ENCODE measurements at places on chromosomes 2 and 18.

GRCh38 chr2:163187995-163188655, 349.6 kb upstream of the KCNH7 start:
- no peak for DNase-seq

DNA sequence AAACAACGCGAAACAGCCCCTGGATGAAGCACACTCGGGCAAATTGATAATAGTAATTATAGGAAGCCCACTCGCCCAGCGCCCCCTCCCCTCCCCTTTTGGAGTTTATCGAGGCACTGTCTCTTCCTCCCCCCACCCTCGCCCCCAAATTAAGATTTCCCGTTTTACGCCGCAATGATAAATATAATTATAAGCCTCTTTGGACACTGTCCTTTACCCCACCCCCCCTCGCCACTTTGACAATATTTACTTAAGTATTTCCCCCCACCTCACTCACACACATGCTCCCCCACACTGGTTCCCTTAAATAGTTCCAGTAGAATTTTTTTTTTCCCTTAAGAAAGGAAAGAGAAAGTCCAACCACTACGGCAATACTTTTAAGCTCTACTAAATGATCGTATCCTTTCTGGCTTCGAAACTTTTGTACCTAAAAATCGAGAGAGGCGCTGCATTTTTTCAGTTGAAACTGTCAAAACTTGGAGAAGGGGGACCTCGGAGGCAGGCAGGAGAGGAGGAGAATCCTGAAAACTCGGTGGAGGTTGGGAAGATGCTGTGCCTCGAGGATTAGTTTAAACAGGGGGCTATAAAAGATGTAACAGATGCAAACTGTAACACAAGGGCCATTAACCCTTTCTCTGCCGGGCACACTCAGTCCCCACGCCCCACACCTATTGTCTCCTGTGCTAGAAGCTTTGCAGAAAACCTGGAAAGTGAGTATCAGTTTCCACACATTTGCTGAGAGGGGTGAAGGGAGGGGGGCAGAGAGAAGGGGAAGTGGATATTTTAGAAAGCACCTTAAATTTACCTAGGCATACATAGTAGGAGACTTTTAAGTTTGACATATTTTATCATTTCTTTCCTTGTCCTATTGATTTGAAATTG, 1.8 kb downstream of the ZEB2 start:
- no peak for DNase-seq

GRCh38 chr18:1103537-1103936, 198.9 kb downstream of the ADCYAP1 start:
- no peak for DNase-seq

GRCh38 chr18:77086656-77087392, 45.8 kb downstream of the MBP start:
- DNase-seq = no peak

- peak; percentile 69 for DNase-seq
These were observed 130.9 kb downstream of the EXOC6B start for GRCh38 chr2:72694715-72695496.

DNA sequence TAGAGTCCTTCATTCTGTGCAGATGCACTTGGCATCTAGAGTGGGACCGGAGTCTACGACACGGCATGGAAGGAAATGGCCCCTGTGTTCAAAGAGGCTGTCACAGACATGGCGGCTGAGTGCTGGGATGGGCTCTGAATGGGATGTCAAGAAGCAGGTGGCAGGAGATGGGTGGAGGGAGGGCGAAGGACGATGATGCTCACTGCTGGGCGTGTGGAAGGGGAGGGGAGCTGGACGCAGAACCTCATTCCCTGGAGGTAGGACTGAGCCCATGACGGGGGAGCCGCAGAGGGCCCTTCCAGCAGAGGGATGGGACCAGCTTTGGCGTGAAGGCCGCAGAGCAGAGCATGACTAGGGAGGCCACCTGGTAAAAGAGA, 18.8 kb upstream of the ALPI start:
- DNase-seq = no peak

GRCh38 chr2:216423071-216423470, 10.8 kb downstream of the SMARCAL1 start:
- no peak for DNase-seq

DNA sequence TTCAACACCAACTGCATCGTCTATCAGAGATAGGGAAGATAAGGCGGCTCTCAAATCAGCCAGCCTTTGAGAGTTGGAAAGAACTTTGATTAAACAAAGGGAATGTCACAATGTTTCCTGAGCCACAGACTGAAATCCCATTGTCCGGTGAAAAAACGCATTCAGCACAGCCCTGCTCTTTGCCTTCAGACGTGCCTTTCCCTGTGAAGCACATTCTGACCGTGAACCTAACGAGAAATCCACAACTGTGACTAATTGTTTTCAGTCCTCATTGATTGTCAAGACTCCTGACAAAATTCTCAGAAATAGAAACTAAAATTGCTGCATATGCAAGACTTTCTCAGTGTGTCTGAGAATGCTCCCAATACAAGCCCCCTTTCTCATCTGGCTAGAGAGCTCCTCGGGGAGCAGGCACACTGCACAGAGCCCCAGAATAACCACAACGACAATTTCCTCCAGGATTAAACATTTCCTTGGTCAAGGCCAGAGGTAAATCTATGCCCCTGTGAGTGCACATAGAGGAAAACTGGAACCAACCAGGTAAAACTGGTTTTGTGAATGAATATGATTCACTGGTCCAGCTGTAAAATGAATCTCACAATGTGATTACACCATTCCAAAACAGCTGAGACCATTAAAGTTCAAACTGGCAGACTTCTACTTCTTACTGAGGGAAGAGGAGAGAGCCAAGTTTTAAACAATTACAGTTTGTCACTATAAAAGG, 561.9 kb upstream of the ID2 start:
- DNase-seq = peak; percentile 28

- no peak for DNase-seq
These were observed 57.5 kb downstream of the UBE2E3 start for GRCh38 chr2:181037922-181038321.

DNA sequence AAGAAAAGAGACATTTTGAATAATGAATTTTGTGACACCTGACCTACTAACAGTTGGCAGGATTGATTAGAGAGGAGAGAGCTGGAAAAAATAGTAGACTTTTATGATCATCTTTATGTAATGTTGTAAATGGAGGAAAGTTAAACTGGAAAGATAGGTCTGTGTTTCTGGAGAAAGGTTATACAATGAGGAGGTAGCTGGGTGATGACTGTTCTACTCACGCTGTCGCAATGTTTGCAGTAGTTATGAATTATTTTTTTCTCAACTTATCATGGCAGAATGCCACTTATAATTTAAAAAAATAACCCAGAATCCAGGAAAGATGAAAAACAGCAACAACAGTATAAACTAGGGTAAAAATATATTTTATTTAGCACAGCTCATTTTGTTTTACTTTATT, 364.9 kb downstream of the SPAG16 start:
- DNase-seq = no peak
